Hippocampal formation (tissue), 2 donors: ENCODE measurements at places on chromosomes 3 and 15.

DNA sequence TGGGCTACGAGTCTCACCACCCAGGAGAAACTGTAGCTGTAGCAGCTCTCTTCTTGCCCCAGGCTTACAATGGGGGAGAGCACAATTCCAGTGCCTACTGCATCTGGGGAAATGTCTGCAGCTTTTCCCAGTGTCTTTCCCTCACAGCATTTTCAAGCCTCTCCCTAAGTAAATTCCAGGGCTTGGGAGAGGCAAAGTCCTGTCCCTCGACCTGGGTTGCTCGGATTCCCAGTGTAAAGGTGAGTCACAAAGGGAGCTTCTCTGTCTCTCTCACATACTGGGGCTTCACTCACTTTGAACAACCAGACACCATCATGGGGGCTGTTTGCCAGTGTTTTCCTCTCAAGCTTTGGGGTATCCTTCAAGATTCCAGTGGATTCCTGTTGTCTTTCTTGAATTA lies 689.4 kb upstream of the NAALADL2 start:
- DNase-seq, result no peak

- DNase-seq, result no peak
Measured at GRCh38 chr15:68051109-68051508, 3.0 kb upstream of the PIAS1 start.

DNA sequence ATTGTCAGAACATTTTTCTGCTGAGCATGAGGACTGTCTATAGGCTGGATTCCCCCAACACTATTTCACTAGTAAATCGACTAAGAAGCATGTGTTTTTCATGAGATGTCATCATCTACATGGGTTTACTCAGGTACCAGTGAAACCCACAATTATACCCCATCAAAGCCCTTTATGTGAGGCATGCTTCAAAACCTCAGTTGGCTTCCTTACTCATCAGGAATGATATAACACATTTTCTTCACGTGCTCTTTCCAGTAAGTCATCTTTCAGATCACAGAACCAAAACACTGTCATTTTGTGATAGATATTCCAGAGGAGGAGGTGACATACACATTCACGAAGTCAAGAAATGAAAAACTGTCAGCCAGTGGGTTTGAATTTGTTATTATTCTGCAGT lies 116.5 kb downstream of the ANO10 start:
- no peak for DNase-seq

DNA sequence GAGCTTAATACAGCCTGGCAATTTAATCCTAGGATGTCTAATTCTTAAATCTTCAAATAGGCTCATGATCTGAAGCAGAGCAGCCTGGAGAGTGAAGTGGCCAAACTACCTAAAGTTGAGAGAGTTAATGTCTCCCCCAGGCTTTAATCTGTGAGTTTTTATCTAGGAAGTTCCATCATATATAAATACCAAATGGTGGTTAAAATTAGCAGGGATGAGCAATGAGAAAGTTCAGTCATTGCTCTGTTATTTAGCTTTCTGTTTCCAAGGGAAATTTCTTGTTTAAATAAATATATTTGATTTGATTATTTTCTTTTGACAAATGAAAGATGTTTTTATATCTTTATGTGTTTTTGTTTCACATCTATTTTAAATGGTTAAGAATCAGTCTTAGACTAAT lies 274.4 kb upstream of the UMPS start:
- DNase-seq, result no peak

GRCh38 chr15:99365242-99365641 lies 114.0 kb downstream of the LRRC28 start:
- no peak for DNase-seq

GRCh38 chr3:69033470-69033869 lies 18.7 kb downstream of the TMF1 start:
- no peak for DNase-seq

GRCh38 chr3:6165951-6166350 lies 695.0 kb upstream of the GRM7 start:
- DNase-seq, result no peak

- DNase-seq, result no peak
Measured at GRCh38 chr15:64883100-64883581, 28.6 kb upstream of the ANKDD1A start.

- no peak for DNase-seq
Measured at GRCh38 chr3:38662544-38662943, 13.1 kb upstream of the SCN5A start.

GRCh38 chr3:182462152-182462551 lies 331.2 kb upstream of the ATP11B start:
- no peak for DNase-seq
